ENCODE measurements at places on chromosomes 1 and 21. TPM values are rescaled to one million over a fixed set of nuclear protein-coding genes. Genes with fewer than 3 reads are reported as not detected.

AUNIP gene
- total RNA-seq: 0.35 TPM

CFAP141 gene
- not detected for total RNA-seq

SLC25A33 gene
- 5.7 TPM for total RNA-seq

CCDC190 gene
- total RNA-seq: not detected

PRMT2 gene
- 122 TPM for total RNA-seq

SLC35F3 gene
- total RNA-seq: 0.89 TPM

C1orf94 gene
- total RNA-seq: not detected

SYPL2 gene
- total RNA-seq: 6.6 TPM

RGS18 gene
- 1.7 TPM for total RNA-seq

OLFML3 gene
- 28.2 TPM for total RNA-seq

IGSF9 gene
- 21.5 TPM for total RNA-seq

NCAM2 gene
- total RNA-seq: 4.0 TPM

DNALI1 gene
- total RNA-seq: 3.6 TPM

KAZN gene
- total RNA-seq: 21.9 TPM

GRCh38 chr1:21216835-21217811 lies 40.4 kb upstream of the EIF4G3 start:
- peak; percentile 61 for DNase-seq

DNA sequence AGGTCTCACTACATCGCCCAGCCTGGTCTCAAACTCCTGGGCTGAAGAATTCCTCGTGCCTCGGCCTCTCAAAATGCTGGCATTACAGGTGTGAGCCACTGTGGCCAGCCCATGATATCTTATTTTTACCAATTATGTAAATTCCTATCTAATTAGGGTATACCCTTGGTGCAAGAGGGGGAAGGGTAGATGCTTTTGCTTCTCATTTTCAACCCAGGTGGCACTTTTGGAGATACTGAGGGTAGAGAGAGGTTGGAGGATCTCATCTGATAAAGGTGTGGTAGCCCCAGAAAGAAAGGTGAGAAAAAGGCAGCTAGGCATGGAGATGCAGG lies 17.4 kb downstream of the ENSA start:
- no peak for DNase-seq

DNA sequence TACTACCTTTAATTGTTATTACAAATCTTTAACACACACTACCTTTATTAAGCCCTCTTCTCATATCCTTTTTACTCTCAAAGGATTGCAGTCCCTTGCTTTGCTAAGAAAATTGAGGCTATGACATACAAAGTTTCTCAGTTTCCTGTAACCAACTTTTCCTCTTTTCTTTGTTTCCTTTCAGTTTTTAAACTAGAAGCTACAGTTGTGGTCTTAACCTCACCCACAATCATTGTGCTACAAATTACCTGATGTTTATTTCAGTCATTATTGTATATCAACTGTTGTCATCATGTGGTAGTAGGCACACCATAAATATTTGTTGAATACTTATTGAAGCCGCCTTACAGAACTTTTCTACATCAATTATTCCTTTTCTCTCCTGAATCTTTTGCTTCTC lies 51.8 kb downstream of the SLAMF6 start:
- DNase-seq: no peak

DNA sequence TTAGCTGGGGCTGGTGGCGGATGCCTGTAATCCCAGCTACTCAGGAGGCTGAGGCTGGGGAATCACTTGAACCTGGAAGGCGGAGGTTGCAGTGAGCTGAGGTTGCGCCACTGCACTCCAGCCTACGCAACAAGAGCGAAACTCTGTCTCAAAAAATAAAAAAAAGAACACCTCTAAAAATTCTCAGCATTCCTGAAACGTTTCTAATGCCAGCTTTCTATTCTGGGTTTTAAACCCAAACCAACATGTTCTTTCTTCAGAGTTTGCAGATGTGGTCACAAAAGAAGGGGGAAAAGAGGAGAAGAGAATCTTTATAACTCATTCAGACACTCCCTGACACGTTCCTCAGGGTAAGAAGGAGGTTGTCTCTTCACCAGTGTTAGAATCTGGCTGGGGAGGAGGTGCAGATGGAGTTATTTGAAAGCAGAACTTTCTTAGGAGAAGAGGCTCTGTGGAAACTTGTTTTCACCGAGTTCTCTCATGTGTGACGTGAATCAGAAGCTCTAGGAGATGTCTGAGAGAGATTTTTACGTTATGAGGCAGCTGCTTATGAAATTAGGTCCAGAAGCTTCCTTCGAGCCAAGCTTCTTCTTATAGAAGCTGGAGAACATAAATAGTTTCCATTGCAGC lies 17.8 kb upstream of the CNR2 start:
- no peak for DNase-seq

DNA sequence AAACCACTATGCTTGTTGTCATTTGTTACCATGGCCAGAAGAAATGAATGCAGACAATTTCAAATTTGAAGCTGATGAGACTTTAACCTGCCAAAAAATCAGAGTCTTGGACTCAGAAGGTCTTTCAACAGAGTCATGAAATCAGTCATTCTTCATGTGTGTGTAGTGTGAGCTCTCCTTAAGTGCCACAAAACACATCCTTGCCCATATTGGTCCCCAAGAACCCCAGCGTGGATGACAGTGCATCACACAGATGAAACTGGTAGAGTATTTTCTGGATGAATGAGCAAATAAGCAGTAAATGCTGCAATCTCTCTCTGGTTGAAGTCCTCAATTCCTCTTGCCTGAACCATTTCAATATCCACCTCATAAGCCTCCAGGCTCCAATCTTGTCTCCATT lies 28.7 kb upstream of the ETS2 start:
- DNase-seq: no peak

GRCh38 chr1:53484705-53485477 lies 25.7 kb downstream of the DMRTB1 start:
- no peak for DNase-seq

- DNase-seq: no peak
Measured at GRCh38 chr1:28971980-28972771, 57.8 kb downstream of the EPB41 start.

DNA sequence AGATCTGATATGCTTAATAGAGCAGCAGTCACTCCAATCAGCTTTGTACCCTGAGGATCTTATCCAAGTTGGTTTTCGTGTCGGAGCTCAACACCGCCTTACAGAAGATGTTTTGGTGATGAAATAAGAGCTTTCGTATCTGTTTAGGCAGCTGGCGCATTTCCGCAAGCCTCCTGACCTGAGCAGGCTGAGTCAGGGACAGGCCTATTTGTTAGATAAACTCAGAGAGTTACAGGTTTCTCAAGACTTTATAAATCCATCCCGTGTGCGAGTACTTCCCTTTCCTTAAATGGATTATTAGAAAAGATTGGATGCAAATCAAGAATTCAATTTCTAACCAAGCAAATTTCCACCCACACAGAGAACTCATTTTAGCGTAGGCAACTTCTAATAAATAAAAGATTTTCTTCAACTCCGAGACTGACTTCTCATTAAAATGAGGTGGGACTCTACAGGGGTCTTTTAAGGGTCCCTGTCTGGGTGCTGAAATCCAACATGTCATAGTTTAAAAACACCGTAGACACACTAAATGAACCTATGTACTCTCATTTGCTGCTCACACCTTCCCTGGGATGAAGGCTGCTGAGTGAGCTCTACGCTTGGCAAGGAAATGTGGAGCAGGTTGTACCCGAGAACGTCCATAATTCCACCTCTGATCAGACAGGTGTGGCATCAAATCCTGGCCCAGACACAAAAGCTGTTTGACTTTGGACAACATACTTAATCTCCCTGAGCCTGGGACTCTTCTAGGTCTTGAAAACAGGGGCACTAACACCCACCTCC lies 106.9 kb upstream of the F3 start:
- DNase-seq: no peak

DNA sequence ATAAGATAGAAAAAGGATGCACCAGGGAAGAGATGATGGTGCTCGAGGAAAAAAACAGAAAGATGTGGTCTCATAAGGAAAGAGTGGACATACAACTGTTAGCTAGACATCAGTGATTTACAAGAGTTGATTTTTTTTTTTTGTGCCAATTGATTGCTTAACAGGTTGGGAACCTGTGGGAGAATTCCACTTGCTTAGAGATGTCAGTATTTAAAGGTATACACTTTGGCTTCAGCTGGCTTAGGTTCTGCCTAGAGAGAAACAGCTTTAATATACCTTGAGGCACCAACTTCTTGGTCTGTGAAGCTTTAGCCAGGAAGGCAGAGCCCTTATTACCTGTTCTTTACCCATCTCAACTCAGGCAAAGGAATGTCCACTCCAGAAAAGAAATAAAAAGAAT lies 303.8 kb downstream of the PAPPA2 start:
- DNase-seq: no peak

DNA sequence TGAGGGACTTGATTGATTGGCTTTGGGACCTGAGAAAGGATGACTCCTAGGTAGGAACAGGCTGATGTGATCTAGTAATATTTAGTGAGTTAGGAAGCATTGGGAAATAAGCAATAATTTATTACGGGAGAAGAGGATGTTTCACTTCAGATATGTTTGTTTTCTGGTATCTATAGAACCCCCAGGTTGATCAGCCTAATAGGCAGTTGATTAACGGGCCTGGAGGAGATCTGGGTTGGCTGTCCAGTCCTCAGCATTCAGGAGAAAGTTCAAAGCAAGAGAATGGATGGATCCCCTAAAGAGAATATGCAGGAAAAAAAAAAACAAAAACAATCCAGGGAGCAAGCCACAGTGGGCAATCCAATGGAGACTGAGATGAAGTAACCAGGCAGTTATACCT lies 48.2 kb upstream of the AKT3 start:
- DNase-seq: no peak

DNA sequence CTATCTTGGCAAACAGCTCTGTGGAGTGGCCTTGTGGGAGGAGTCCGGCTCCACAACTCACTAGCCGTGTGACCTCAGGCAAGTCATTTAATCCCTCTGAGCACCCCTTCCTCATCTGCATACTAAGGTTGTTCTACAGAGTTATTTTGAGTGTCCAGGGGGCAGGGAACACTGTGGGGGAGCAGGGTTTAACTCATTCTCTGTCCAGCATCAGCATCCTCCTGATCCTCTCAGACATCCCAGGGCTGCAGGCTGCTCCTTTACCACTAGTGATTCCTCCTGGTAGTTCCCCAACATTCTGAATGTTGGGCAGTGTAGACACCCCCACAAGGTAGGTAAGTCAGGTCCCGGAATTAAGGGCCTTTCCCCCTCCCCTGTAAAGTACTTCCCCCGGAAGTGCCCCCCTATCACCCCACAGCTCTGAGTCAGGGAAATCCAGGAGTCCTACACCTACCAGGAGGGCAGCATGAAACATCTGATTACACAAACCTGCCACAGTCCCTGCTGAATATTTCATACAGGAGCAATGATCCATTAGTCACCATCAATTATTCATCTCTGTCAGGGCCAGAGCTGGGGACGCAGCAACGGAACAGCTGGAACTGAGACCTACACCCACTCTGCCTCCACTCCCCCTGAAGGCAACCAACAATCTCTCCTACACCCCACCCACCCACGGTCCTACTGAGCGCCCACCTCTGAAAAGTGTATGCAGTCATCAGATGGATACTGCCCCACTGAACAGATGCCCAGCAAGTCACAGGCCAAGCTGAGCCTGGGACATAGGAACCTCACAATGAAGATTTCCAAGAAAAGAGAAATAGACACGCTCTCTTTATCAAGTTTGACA lies 20.5 kb downstream of the SYT2 start:
- DNase-seq: no peak

GRCh38 chr1:63368131-63368530 lies 704 bp downstream of the ALG6 start:
- no peak for DNase-seq

Data from mucosa of descending colon (tissue), 3 donors.